SK-N-MC (cell line): ENCODE measurements at places on chromosomes 5 and 9.

DNA sequence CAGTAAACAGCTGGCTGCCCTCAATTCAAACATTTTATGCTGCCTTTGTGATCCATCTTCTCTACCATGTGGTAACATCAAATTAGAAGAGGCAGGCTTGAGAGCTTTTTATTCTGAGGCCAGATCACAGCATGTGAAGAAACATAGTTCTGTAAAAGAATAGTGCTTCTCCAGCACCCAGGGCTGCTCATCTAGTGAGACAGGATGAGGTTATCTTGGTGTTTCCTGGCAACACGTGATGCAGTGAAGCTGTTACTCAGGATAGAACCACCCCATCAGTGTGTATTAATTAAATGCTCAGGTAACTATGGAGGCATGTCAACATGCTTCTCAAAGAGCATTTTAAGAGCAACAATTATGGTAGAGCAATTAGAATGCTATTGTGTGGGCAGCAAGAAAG lies 400.5 kb upstream of the ACO1 start:
- DNase-seq: no peak

GRCh38 chr9:135087899-135088347 lies 455 bp downstream of the OLFM1 start:
- no peak for DNase-seq

DNA sequence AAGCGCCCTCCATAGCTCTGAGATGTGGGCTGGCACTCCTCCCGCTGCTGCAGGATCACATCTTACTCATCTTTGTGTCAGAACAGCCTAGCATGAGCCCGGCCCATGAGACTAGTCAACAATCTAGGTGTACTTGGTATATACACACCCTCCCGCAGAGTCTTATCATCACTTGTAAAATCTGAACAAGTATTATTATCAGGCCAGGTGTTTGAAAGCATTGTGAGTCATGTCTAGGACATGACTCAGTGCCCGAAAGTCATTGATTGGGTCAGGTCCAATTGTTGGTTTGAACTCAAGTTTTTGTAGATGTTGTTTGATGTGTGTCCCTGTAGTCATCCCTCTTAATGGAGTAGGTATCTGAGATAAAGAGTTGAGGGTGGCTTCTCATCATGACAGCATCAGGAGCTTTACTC lies 108.7 kb downstream of the CFAP90 start:
- DNase-seq: no peak

- no peak for DNase-seq
These were observed 17.0 kb downstream of the FGFR4 start for GRCh38 chr5:177103523-177104253.

- DNase-seq: no peak
These were observed at the start of gene IRX1 for GRCh38 chr5:3595006-3595961. TSS of gene IRX1 (plus strand) at chr5:3595832. CDS start at chr5:3596106, 274 bp downstream.

GRCh38 chr9:88990041-88990728 lies 1.1 kb upstream of the S1PR3 start:
- DNase-seq: no peak

DNA sequence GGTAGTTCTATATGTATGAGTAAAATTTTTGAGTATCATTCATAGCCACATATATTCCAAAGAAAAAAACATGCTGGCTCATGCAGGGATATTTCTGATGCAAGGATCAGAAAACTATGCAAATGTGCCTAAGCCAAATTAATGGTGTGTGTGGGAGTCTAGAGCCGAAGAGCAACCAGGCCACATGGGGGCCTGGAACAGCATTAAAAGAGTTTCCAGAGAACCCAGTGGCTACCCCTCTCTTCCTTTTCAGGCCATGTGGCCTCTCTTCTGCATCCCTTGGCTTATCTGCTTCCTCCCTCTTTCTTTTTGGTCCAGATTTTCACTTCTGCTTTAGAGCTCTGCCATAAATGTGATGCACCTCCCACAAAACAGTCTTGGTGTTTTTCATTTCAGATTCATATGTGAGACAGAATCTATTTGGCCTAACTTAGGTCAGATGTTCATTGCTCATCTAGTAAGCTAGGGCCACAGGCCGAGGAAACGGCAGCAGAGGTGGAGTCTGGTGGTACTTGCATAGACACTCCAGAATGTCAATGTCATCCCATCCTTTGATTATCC lies 300.0 kb downstream of the SH3GL2 start:
- no peak for DNase-seq

DNA sequence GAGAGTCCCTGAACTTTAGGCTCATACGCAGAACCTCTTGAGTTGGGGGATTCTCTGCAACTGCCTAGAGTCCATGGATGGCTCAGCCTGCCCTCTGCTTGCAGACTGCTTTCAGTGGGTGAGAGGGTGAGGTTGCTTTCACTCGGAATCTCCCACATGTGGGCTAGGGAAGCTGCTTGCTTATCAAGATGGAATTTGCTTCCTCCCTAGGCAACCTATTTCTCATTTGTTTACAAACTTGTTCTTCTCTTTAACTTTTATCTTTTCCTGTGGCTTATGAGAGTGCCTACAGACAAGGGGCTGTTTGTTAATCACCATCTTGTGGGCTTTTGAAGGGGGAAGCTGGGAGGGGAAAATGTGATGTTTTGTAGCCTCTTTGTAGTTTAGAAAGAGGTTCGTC lies 10.0 kb downstream of the TLE4 start:
- no peak for DNase-seq

DNA sequence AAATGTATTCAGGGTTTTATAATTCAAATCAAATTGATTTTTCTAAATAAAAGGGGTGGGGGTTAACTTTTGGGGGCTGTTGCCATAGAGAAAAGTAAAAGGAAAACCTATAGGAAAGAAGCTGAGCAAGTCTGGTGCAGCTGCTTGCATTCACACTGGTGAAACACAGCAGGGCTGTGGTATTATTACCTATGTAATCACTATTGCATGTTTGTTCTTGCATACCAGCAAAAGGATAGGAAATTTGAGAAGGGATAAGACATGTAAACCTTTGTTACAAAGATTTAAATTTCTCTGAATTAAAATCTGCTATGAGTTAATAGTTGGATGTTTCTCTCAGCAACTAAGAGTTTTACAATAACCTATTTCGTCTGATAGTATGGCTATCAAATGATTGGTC lies 346.7 kb downstream of the EFNA5 start:
- no peak for DNase-seq

DNA sequence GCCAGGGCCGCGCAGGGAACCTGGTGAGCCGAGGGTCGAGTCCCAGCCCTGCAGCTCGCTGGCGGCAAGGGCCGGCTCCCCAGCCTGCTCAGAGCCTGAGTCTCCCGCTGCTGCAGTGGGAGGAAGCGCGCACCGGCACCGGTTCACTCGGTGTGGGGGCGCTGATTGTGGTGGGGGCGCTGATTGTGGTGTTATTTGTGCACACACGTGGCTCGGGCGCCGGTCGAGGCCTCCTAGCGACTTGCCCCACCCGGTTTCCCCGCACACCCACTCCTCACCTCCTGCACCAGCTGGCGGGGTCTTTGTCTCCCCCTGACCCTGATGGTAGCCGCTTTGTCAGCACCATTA lies 266.7 kb downstream of the NSG2 start:
- no peak for DNase-seq

- DNase-seq: no peak
These were observed 94.2 kb upstream of the MVB12B start for GRCh38 chr9:126232461-126232860.

GRCh38 chr9:82073551-82074543 lies 85.3 kb downstream of the SPATA31D1 start:
- DNase-seq: no peak

DNA sequence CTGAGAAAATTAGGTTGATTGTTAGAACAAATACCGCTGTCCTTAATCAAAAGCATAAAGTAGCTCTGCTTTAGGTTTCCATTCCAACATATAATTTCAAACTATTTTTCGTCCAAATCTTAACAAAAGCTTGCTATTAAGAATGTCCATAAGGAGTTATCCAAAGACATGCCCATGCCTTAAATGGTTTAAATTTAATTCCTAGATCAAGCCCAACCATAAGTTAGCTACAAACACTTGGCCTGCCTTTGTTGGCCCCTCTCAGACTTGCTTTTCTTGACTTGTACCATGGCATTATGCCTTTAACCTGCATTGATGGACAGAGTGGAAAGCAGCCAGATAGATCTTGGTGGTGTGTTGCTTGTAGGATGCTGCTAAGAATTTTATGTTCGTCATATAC lies 8.8 kb downstream of the GARNL3 start:
- no peak for DNase-seq

DNA sequence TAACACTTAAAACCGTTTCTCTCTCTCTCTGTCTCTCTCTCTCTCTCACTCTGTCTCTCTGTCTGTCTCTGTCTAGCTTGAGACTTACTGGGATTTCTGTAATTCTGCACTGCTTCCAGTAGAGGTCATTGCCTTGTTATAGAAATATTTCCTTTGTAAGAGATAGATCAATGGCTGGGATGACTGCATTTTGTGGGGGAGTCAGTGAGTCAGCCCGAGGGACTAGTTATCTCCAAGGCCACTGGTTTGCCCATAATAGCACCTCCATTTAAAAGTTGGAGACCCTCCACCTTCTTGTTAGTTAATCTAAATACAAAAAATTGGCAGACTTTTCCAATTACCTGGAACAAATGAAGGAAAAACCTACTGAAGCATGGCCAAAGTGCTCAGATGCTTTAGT lies 547.2 kb downstream of the LRRC70 start:
- no peak for DNase-seq
